Cardiac muscle cell (in vitro differentiated cells and primary cell): ENCODE measurements at places on chromosomes 16 and 17. TPM values are rescaled to one million over a fixed set of nuclear protein-coding genes. Genes with fewer than 3 reads are reported as not detected.

DNA sequence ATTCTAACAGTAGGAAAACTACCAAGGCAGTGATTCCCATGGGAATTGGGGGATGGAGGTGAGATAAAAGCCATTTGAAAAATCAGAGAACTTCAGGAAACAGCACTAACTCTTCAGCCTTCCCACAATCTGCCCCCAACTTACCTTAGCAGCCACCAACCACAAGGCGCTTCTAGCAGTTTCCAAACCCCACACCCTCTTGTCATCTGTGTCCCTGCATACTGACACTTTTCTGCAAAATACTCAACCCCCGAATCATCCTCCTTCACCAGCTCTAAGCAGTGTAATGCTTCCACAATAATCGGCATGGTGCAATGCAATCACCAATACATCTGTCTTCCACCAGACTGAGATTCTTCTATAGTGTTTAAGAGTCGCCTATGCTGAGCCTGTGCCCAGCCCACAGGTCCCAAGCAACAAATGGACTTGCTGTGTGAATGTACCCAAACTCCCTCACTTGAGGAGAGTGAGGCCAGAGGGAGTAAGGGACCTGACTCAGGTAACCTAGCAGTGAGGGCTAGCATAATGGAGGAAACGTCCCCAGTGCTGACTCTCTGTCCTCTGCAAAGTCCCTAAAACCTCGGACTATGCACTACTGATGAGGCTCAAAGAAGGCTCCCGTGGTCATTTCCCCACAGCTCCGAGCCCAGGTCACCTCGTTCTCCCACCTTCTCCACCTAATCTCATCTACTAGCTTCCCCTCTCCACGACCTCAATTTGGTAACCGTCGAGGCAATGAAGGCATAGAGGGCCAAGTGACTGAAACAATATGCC is 943 bp downstream of the DYNC1LI2 start:
- peaks cover 3% of the 10 kb centered on the region for H3K27me3 ChIP-seq
- peaks cover 8% of the 10 kb centered on the region for H3K4me1 ChIP-seq
- H3K27ac ChIP-seq, result peak overlapping the region; percentile 100
- H3K36me3 ChIP-seq, result peaks cover 21% of the 10 kb centered on the region
- peak overlapping the region; percentile 100 for H3K4me3 ChIP-seq

DNA sequence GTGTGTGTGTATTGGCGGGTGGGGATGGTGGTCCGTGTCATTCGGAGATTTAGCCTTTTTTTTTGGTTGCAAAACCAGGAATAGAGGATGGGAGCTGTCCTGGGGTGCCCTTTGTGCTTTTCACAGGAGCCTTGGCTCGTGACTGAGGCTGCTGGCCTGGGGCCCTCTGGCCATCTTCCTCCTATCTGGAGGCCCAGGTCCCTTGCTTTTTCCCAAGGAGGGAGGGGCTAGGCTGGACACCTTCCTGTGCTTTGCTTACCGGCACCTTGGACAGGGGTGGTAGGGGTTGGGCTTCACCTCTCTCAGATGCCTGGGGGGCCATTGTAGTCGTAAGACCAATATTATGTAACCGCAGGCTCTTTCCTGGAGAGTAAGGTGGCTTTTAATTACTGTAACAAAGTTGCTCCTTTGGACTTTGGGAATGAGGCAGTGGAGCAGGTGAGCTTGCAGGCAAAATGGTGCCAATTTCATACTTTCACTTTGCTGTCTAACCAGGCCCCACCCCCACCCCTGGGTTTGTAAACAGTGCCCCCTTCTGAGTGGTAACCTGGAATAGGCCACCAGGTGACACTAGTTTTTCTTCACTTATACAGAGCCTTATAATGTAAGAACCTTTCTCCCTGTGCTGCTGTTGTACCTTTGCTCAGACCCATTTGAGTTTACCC is 1.2 kb downstream of the DYNLL2 start:
- H3K27ac ChIP-seq, result no peak overlapping the region
- peak overlapping the region; percentile 98 for H3K4me3 ChIP-seq
- DNase-seq, result peak; percentile 52
- H3K27me3 ChIP-seq, result no peaks in the 10 kb centered on the region

GRCh38 chr16:66952430-66953110 is 8.5 kb upstream of the CES3 start:
- no peak for DNase-seq
- no peaks in the 10 kb centered on the region for H3K4me1 ChIP-seq
- no peak overlapping the region for H3K4me3 ChIP-seq
- no peaks in the 10 kb centered on the region for H3K36me3 ChIP-seq
- H3K27ac ChIP-seq, result no peak overlapping the region

- peak overlapping the region; percentile 91 for H3K27ac ChIP-seq
- H3K36me3 ChIP-seq, result peaks cover 9% of the 10 kb centered on the region
- H3K27me3 ChIP-seq, result no peaks in the 10 kb centered on the region
These were observed 43.3 kb downstream of the PGS1 start for GRCh38 chr17:78421534-78422266.

DNA sequence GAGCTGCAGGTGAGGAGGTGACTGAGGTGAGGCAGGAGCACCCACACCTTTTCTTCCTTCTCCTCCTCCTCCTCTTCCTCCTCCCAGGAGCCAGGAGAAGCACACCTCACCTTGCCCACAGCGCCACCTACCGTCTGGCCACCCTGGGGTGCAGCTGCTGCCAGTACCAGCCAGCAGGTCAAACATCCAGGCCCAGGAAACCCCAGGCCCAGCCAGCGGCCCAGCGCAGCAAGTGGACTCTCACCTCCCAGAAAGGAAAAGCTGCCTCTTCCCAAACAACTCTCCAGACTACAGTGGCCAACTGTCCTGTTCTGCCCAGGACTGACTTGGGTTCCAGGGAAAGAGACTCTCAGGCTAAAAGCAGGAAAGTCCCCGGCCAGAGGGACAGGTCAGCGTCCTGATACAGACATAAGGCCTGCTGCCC is 22.7 kb downstream of the PEMT start:
- no peak overlapping the region for H3K4me3 ChIP-seq
- no peak overlapping the region for H3K27ac ChIP-seq
- no peaks in the 10 kb centered on the region for H3K36me3 ChIP-seq

GRCh38 chr16:75477680-75478473 is 13.4 kb upstream of the TMEM170A start:
- DNase-seq, result no peak
- no peak overlapping the region for H3K27ac ChIP-seq
- no peaks in the 10 kb centered on the region for H3K36me3 ChIP-seq
- no peaks in the 10 kb centered on the region for H3K4me1 ChIP-seq
- H3K4me3 ChIP-seq, result no peak overlapping the region

DNA sequence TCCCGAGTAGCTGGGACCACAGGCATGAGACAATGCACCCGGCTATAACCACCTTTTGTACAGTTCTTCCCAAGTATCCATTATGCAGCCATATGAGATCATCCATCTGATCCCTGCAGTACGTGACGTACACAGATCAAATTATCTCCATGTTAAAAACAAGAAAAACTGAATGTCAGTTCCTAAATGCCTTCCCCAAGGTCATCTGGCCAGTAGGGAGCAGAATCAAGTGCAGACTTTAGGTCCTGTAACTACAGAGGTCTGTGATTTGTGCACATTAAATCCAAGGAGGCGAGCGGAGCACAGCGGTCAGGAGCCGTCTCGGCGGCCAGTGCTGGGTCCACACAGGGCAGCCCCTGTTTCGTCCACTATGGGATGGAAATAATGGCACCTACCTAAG is 23.7 kb downstream of the ZCCHC14 start:
- DNase-seq, result no peak
- peaks cover 27% of the 10 kb centered on the region for H3K4me1 ChIP-seq
- no peaks in the 10 kb centered on the region for H3K36me3 ChIP-seq
- no peak overlapping the region for H3K27ac ChIP-seq
- H3K4me3 ChIP-seq, result no peak overlapping the region

DNA sequence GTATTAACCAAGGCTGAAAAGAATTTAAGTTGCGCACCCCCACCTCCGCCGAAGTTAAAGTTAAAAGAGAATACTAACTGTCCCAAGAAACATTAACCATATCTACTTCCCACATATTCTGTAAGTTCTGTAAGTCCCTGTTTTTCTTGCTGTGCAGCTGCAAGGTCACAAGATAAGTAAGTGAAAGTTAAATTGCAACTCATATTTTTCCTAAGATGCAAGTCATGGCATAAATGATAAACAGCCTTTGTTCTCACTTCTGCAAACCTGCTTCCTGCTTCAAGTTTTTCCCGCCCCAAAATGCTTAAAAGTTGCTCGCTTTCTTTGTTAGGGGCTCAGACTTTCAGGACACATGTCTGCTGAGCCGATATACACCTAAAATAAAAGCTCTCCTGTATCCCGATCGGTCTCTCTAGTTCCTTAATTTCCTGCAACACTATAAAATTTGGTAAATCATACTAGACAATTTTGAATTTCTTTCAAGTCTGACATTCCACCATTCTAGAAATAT is 32.6 kb upstream of the ABCA9 start:
- no peaks in the 10 kb centered on the region for H3K27me3 ChIP-seq
- no peaks in the 10 kb centered on the region for H3K36me3 ChIP-seq
- no peak overlapping the region for H3K27ac ChIP-seq
- H3K4me1 ChIP-seq, result no peaks in the 10 kb centered on the region

DNA sequence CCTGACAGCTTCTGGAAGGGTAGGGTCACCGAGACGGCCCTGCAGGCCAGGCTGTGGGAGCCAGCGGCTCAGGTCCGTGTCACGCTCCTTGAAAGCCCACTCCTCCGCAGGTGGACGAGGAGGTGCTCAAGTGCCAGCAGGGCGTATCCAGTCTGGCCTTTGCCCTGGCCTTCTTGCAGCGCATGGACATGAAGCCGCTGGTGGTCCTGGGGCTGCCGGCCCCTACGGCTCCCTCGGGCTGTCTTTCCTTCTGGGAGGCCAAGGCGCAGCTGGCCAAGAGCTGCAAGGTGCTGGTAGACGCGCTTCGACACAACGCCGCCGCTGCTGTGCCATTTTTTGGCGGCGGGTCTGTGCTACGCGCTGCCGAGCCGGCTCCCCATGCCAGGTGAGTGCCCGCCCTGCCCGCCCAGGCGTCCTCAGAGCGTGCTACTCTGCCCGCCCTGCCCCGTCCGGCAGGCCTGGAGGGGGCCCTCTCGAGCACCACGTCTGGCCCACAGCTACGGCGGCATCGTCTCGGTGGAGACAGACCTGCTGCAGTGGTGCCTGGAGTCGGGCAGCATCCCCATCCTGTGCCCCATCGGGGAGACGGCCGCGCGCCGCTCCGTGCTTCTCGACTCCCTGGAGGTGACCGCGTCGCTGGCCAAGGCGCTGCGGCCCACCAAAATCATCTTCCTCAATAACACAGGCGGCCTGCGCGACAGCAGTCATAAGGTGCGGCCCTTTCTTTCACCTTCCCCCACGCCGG is 1.3 kb downstream of the NAGS start:
- H3K36me3 ChIP-seq, result no peaks in the 10 kb centered on the region
- H3K4me3 ChIP-seq, result peak overlapping the region; percentile 64
- peaks cover 39% of the 10 kb centered on the region for H3K27me3 ChIP-seq
- no peak overlapping the region for H3K27ac ChIP-seq
- peak; percentile 16 for DNase-seq
- peaks cover 4% of the 10 kb centered on the region for H3K4me1 ChIP-seq

GRCh38 chr17:13765701-13766100 is 164.0 kb upstream of the HS3ST3A1 start:
- no peak overlapping the region for H3K4me3 ChIP-seq
- peaks cover 4% of the 10 kb centered on the region for H3K27me3 ChIP-seq
- H3K27ac ChIP-seq, result no peak overlapping the region
- peaks cover 17% of the 10 kb centered on the region for H3K4me1 ChIP-seq
- DNase-seq, result peak; percentile 36

- H3K4me3 ChIP-seq, result no peak overlapping the region
- no peak overlapping the region for H3K27ac ChIP-seq
- H3K36me3 ChIP-seq, result no peaks in the 10 kb centered on the region
- DNase-seq, result no peak
These were observed 2.8 kb upstream of the FUS start for GRCh38 chr16:31177136-31177535.

Gene EEF2K
- total RNA-seq, result 25.9 and 26.1 TPM in 2 replicates

Gene OTOP2
- total RNA-seq, result not detected in 2 replicates

Gene ADAD2
- total RNA-seq, result 0.04 TPM in 1 of 2 replicates, not detected in the other
